Effector CD8-positive, alpha-beta T cell (primary cell): ENCODE measurements at places on chromosomes 1 and 21.

DNA sequence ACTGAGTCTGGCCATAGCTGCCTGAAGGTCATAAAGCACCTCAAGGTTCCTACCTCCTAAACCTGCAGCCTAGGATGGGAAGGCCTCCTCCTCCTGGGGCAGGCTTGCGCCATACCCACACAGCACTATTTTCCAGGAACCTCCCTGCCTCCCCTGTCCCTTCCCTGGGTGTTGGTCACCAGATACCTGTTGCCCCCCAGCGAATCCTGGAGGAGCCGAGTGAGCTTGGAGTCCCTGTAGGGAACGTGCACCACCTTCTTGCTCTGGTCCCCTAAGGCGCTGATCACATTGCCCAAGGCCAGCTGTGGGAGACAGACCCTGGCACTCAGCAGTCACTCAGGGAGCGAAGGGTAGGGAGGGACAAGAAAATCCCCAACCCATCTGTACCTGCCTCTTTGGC lies 19.4 kb downstream of the KIF21B start:
- no peak for DNase-seq

DNA sequence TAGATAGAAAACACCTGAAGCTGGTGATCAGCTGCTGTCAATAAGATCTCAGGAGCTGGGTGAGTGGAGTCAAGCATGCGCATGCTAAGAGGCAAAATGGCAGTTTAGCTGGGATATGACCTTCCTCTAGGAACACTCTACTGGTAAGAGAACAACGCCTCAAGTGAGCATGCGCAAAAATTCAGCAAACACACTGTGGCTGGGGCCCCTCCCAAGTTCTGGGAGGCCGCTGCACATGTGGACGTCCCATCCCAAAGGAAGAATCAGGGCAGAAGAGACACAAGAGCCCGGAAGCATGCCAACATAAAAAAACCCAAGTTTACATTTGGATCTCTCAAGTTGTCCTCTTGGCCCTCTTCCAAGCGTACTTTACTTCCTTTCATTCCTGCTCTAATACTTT lies 126.3 kb upstream of the F3 start:
- no peak for DNase-seq

- DNase-seq, result no peak
Measured at GRCh38 chr21:37742532-37742931, 173.7 kb downstream of the KCNJ6 start.

- no peak for DNase-seq
Measured at GRCh38 chr21:31772674-31773555, 41.0 kb upstream of the SCAF4 start.

DNA sequence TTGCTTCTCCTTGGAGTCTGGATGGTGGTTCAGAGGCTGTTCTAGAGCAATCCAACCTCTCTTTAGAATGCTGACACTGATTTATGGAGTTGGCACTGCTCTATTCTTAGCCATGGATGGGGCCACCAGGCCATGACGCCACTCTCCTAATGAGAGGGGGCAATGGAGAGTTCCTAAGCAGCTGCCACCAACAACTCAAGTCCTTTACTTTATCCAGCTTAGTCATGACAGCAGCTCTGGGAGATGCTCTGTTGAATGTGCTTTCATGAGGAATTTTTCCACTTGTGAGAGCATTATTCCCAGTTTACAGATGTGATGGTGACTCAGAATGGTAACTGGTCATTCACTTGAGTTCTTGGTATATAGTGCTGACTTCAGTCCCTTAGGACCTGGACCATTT lies 366.3 kb downstream of the HHAT start:
- no peak for DNase-seq

DNA sequence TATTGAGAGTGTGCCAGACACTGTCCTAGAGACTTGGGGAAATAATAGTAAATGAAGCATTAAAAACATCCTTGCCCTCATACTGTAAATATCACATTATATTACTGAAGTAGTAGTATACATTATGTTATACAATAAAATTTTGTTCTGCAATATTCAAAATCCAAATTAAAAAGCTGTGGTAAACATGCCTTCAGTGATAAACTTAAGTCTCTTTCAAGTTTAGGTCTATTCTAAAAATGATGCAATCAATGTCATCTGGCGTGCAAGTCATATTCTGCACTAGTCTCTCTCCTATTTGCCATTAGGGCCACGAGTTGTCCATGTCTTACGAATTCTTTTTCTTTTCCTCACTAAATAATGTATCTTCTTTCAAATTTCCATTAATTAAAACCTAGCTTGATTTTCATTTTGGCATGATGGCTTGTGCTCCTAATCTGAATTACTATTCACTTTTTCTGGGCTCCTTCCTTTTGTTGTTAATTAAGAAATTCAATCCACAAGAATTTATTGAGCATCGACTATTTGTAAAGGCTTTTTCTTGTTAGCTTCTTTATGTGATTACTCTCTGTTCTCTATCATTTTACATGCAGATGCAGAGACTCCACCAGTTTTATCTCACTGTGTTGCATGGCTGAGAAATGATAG lies 130.7 kb downstream of the COQ8A start:
- DNase-seq, result no peak

GRCh38 chr21:34878940-34879339 lies 170.2 kb downstream of the RUNX1 start:
- no peak for DNase-seq

DNA sequence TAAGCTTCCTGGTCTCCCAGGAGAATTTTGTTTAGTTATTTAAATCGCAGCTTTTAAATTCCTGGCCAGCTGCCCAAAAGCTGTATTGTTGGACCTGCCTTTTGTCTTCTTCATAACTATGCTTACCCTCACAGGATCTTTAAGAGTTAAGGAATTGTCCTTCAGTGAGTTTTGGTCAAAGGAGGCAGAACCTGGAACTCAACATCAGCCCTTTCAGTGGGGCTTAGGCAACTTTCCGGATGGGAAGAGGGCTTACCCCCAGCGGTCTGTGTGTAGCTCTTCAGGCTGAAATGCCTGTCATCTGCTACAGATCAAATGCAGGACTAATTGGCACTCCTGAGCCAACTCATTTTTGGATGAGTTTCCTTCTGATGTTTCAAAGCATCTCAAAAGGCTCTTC lies 402.6 kb downstream of the SIPA1L2 start:
- no peak for DNase-seq

DNA sequence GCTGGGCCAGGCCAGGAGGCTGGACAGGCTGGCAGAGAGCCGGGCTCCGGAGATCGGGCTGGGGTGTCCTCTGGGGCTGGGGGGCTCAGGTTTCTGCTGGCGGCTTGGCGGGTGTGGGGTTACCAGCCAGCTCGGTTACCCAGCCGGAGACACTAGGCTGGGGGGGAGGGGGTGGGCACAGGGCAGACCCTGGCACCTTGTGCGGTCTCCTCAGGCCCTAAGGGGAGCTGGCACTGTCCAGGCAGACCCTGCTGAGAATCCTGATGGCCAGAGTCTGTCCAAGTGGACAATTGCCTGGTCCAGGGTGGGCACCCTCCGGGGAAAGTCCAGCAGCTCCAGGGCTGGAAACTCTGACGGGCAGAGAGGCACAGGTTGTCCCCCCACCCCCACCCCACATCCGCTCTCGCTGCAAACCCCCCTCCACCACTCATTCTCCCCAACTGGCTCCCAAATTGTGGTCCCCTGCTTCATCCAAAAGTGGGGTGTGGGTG lies 6.7 kb downstream of the ZBTB7B start:
- no peak for DNase-seq

DNA sequence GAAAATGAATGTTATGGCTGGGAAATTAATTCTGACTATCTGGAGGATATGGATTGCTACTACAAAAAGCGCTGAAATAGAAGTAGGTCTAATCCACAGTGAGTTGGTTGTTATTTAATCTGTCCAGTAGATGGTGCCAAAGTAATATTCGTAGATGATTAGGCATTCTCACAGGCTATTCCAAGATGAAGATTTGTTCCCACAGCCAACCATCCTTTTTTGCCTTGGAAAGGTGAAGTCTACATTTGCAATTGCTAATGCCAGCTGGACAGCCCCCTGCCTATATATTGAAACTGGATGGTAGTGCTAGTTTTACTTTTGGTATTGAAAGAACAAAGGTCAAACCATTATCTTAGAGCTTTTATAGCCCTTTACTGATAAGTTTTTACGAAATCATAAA lies 43.8 kb downstream of the RBM11 start:
- DNase-seq, result no peak

GRCh38 chr1:204972426-204972825 lies 70.6 kb upstream of the CNTN2 start:
- DNase-seq, result no peak

DNA sequence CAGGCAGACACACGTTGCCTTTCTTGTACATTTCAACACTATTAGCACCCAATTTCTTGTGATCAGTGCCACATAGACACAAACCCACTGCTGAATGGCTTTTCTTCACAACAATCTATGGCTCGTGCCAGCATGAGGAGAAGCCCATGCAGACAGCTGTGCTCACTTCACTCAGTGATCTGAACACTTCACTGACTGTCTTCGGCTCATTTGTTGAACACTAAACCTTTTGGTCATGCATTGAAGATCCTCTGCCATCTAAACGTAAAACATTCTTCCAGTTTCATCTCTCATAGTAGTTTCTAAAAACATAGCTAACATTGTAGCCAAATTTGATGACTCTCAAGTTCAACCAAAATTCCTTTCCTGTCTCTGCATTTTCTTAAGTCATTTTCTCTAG lies 331.0 kb upstream of the ZP4 start:
- DNase-seq, result no peak

DNA sequence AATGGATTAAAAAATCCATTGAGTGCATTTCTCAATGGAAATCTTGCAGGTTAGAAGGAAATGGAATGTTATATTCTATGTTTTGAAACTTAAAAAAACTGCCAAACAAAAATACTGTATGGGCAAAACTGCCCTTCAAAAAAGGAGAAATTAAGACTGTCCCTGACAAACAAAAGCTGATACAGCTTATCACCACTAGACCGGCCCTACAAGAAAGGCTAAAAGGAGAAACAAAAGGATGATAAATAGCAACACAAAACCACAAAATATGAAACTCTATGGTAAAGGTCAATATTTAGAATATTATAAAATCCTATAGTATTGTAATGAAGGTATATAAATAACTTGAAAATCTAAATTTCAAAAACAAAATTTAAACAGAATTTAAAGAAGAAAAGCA lies 60.0 kb downstream of the SLC25A24 start:
- DNase-seq, result no peak

DNA sequence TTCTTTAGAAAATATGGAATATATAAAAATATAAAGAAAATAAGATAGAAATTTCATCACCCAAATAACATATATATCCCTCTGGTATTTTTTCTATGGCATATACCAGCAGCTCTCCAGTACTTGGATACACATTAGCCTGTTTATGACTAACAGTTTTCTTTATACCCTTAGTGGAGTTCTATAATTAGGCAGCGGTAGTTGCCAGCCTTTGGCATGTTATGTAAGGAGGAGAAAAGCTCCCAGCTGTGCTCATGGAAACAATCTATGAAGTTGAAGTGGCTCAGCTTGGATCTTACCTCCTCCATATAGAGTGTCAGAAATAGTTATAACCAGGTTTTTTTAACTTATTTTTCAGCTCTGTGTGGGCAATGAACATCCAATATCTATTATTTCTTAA lies 1636.8 kb downstream of the AMY1C start:
- DNase-seq, result no peak

DNA sequence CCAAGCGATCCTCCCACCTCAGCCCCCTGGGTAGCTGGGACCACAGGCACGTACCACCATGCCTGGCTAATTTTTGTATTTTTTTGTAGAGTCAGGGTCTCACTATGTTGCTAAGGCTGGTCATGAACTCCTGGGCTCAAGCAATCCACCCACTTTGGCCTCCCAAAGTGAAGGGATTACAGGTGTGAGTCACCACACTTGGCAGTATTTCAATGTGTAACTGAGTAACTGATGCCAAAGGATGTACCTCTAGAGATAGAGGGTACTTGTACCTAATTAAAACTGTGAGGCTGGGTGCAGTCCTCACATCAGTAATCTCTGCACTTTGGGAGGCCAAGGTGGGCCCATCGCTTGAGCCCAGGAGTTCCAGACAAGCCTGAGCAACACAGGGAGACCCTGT lies 258.7 kb upstream of the DMRTA2 start:
- DNase-seq, result no peak

DNA sequence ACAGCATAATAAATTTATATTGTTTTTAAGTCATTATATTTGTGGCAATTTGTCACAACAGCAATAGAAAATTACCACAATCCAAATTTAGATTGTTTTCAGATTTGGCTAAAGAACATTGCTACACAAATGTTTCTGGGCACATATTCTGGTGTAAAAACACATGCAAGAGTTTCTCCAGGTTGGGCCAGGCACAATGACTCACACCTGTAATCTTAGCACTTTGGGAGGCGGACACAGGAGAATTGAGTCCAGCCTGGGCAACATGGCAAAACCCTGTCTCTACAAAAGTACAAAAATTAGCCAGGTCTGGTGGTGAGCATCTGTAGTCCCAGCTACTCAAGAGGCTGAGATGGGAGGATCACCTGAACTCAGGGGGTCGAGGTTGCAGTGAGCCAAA lies 8.4 kb downstream of the ERO1B start:
- DNase-seq, result no peak

DNA sequence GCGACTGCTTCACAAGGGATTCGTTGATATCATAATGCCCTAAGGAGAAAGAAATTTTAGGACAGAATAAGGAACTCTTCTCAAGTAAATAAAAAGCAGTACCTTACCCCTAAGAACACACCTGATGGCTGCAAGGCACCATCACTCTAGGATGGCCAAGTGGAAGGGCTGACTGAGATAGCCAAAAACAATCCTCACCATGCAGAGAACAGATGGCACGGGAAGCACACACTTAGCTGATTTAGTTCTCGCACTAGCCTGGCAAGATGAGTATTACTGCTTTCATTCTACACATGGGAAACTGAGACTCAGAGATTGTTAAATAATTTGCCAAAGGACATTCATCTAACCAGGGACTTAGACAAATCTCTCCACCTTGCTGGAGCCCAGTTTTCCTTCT lies 43.8 kb downstream of the STPG1 start:
- no peak for DNase-seq

- DNase-seq, result peak; percentile 52
Measured at GRCh38 chr1:5509664-5510452, 482.4 kb downstream of the NPHP4 start.

- no peak for DNase-seq
Measured at GRCh38 chr1:199743227-199743626, 284.3 kb upstream of the NR5A2 start.

DNA sequence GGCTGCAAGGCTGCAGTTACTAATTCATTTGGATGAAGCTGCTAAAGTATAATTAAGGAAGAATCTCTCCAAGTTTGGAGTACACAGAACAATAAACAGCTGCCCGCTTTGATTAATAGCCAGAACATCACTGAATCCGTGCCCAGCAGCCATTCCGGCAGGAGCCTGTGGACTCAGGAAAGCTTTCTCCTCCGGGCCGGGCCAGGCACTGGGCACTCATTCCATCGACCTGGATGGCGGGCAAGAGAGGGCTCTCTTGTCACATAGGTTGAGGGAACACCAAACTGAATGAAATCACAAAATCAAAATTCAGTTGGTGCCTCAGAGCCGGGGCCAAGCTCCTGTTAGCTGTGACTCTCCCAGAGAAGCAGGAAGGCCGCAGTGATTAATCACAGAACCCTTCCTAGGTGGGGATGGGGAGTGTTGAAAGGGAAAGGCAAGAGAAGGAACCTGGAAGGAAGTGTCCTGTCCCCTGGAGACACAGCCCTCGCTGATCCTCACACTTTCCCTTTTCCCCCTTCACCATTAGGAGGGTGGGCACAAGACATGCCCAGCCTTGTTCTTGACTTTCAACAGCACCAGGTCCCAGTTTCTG lies 306.7 kb downstream of the NPHP4 start:
- DNase-seq, result no peak
